ENCODE measurements at places on chromosomes 11 and 22.

DNA sequence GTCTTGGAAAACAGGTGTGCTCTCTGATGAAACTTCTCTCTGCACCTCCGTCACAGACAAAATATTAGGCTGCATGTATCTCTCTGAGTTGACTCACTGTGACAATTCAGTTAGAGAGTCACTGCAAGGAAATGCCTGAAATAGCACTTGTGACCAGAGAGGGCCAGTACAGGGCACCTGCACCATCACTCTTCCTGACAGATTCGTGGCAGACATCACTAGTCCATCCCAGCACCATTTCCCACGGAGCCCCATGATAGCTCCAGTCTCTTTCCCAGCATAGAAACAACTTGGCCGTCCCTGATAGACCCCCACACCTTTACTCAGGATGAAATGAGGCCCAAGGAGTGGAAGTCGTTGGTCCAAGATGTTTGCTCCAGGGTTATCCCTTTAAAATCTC, 73.3 kb upstream of the ISX start:
- no peak for DNase-seq

DNA sequence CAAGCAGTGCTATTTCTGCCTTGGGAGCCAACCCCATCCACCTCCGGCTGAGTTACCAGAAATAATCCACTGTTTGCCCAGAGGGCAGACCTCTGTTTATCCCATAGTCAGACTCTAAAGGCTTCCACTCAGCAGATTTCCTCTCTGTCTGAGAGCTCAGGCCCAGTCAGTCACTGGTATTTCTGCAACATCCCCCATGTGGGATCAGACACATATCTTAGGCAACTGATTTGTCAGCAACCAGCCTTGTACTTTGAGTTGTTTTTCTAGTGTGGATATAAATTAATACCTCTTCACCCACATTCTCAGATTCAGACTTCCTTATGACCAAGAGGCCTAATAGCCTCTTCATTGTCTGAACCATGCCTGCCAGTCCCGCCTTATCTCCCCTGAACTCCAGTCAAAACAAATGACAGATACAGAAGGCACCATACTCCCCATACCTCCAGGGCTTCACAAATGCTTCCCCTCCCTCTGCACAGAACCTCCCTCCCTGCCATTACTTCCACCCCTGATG, 193.6 kb downstream of the FAM76B start:
- DNase-seq, result no peak

DNA sequence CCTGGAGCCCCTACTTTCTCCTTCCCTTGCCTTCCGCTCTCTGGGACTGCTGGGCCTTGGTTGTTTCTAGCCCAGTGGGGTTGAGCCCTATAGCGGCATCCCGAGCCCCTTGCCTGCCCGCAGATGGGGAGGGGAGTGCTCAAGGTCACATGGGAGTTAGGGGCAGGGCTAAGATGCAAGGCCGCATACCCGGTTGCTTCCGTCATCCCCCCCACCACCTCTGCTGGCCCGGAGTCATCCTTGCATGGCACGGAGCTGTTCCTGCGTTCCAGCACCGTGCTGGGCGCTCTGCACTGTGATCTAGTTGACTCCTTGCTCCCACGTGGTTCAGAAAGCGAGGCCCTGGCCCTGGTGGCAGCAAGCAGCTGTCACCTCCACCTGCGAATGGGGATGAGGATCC, 18.0 kb downstream of the FLRT1 start:
- no peak for DNase-seq

GRCh38 chr11:17598700-17599459, 51.8 kb downstream of the OTOG start:
- DNase-seq, result peak; percentile 43

DNA sequence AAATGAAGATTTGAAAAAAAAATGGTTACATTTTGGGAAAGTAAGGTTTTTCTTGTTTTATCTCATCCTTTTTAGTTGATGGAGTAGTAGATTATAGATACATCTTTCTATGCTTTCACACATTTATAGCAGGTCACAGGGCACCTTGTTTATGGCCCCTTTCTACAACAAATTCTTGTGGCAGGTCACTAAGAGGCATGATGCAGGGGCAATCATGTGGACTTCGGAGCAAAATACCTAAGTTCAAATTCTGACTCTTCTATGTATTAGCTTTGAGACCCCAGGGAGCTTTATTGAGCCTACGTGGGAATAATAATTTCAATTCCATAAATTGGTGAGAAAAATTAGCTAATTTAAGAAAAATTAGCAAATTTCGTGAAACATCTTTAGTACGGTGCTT, 177.4 kb downstream of the DSCAML1 start:
- no peak for DNase-seq

Data from GM18507 (cell line).